ENCODE measurements at places on chromosomes 4 and X.

DNA sequence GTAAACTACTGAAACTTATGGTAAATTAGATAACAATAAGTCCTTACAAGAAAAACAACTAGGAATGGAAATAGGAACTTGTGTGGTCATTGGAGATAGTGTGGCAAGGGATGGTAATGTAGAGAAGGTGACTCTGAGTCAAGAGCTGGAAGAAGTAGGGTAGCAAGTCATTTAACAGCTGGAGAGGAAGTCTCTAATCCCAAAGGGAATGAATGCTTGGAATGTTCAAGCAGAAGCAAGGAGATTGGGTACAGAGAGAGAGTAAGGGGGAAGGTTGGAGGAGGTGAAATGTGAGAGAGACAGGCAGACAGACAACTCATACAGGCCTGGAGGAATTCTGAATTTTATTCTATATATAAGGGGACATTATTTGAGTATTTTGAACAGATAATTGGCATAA, 260.6 kb upstream of the MAD2L1 start:
- DNase-seq = no peak

DNA sequence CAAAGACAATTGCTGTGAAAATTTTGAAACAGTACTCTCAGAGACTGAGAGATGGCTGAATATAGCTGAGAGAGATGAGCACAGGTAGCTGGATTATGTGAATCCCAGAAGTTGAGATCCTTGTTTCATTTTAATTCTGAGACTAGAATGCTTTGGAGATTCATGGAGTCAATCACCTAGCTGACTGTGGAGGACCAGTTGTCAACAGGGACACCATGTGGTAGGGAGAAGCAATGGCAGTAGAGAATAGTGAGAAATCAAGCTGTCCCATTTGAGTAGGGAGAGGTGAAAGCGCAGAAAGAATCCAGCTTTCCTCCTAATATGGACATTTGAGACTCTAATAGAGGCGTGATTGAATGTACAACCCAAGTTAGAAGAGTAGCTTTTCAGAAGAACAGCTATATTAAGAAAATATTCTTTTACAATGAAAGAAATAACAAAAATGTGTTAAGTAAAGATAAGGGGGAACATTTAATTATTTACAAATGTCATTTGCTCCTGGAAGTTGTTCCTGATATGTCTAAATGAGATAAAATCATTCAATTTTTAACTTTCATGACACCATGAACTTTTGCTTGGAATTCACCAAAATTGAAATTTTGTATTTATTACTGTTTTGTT, 30.3 kb upstream of the GLRB start:
- peak; percentile 81 for DNase-seq

GRCh38 chr4:118743867-118744266, 58.7 kb downstream of the METTL14 start:
- DNase-seq = no peak

GRCh38 chr4:176478076-176478475, 158.3 kb downstream of the SPCS3 start:
- DNase-seq = no peak

DNA sequence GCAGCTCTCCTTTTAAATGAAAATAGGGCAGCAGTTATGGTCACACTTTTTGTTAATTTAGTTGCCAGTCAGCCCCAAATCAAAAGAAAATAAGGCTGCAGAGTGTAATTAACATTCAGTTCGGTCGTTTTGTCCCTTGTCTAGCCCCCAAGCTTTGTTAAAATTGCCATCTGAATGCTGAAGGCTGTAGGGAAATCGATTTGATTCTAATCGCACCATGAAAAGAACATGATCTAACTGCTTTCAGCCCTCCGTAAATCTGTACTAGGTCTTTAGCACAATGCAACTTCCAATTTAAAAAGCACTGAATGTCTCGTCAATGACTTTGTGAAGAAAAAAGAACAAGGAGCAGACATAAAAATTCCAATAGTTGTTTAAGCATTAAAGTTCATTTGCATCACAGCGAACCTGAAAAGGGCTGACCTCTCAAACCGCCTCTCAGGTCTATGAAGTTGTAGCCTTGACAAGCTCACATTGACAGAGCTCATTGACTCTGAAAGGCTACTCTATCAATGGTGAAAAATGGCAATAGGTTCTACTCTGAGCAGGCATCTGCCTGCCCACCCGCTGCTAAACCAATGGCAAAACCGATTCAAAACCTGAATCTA, 48.9 kb downstream of the CHIC2 start:
- DNase-seq = no peak

GRCh38 chrX:9906919-9907318, 60.2 kb upstream of the CLDN34 start:
- DNase-seq = no peak

GRCh38 chr4:7906171-7906701, 33.4 kb downstream of the AFAP1 start:
- no peak for DNase-seq

DNA sequence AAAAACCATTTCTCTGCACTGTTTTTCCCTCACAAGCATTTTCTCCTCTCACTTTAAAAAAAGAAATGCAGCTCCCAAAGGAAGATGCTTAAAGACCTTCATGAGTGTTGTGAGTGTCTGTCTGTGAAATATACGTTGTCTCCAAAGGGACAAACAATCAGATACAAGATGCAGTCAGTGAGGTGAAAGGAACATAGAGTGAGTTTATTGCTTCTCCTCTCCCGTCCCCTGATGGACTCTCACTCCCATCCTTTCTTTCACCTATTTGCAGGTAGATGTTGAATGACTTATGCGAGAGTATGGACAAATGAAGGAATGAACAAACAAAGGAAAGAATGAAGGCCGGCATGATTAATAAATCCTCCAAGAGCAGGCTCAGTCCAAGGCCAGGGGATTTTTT, 561.2 kb upstream of the DIPK2B start:
- DNase-seq = no peak

- no peak for DNase-seq
Measured at GRCh38 chr4:77084019-77084639, 8.3 kb upstream of the CCNI start.

GRCh38 chrX:24561121-24561520, 86.0 kb downstream of the PCYT1B start:
- no peak for DNase-seq

DNA sequence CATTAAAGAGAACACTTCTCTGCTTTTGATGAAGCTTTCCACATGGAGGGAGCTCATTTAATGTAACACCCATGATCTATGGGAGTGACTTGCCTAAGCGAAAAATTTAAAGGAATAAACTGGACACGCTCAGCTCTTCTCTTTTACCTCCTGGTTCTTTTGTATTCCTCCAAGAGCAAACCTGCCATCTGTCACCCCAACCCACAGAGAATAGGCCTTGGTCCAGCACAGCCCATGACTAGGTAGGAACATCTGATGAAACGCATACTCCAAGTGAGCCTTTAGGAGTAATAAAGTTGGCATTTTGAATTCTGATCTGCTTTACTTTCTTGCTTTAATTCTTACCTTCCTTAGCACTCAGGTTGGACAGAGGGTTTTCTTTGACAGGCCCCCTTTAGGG, 389.0 kb downstream of the HNRNPD start:
- no peak for DNase-seq

DNA sequence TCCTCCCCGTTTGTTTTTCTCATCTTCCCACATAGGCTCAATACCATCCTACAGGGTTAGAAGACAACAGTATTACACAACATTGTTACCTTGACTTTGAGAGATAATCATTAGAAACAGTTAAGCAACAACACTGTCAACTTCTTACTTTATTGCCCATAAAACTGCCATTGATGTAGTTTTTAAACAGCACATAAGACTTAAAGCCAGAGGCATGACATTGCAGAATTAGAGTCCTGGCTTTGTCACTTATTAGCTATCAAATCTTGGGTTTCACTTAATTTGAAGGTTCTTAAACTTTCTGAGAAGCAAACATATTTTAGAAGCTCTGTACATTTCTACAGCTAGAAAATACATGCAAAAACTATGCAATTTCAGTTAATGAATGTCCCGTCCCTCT, 41.8 kb downstream of the EIF4E start:
- no peak for DNase-seq

GRCh38 chr4:15066140-15066539, 63.9 kb downstream of the CPEB2 start:
- DNase-seq = peak; percentile 42

Measured in pons (tissue), 1 donor.